Right ventricle myocardium inferior (tissue), 1 donor: ENCODE measurements at places on chromosomes 16 and 17. TPM values are rescaled to one million over a fixed set of nuclear protein-coding genes. Genes with fewer than 3 reads are reported as not detected.

- DNase-seq: peak; percentile 78
Observed at GRCh38 chr16:15857724-15858560, 1.1 kb upstream of the MYH11 start.

DNA sequence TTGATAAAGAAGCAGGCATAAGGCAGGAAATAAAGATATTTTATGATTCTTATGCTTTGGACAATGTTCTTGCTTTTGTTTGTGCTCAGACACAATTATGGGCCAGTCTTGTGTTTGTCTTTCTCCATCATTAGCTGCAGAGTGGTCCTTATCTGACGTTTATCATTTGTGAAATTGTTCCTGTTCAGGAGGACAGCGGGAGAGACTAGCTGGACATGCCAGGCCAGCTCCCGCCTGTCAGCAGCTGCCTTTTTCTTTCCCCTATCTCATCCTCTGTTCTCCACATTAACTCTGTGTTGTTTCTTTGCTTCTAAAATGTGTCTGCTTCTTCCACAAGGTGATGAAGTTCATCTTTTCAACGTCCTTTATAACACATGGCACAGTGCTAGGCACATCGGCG is 333.5 kb downstream of the NPIPA8 start:
- no peak for DNase-seq

- DNase-seq: no peak
Observed at GRCh38 chr17:50361561-50362480, 11.2 kb downstream of the MRPL27 start.

The KRT24 gene
- total RNA-seq: not detected

The P2RX1 gene
- 0.16 TPM for total RNA-seq

- peak; percentile 79 for DNase-seq
Observed at GRCh38 chr17:29140631-29141513, 39.3 kb downstream of the MYO18A start.

- no peak for DNase-seq
Observed at GRCh38 chr16:57172721-57173290, 13.0 kb downstream of the PSME3IP1 start.

The DNAI2 gene
- not detected for total RNA-seq

DNA sequence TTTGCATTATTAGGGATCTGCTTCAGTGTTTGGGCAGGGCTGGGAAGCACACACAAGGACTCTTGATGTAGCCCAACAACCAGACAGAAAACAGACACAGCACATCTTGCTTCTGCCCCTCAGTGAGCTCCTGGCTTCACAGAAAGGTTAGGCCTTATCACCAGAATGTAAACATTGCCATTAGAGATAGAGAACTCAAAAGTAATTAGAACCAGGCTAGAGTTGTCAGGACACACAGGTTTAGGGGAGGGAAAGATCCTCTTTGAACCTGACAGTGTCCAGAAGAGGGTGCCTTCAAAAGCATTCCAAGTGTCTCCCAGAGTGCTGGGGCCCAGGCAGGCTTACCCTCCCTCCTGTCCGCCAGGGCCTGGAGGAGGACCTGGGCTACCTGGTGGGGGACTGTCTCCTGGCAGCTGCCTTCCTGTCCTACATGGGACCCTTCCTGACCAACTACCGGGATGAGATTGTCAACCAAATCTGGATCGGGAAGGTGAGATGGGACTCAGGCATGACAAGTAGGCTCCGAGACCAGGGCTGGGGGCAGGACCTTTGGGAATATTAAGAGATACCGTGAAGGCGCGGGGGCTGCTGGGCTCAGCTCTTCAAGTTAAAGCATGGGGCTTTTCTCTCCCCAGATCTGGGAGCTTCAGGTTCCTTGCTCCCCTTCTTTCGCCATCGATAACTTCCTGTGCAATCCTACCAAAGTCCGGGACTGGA is 16.9 kb upstream of the KDM6B start:
- DNase-seq: no peak

- no peak for DNase-seq
Observed at GRCh38 chr16:19583665-19584300, 28.3 kb downstream of the VPS35L start.

DNA sequence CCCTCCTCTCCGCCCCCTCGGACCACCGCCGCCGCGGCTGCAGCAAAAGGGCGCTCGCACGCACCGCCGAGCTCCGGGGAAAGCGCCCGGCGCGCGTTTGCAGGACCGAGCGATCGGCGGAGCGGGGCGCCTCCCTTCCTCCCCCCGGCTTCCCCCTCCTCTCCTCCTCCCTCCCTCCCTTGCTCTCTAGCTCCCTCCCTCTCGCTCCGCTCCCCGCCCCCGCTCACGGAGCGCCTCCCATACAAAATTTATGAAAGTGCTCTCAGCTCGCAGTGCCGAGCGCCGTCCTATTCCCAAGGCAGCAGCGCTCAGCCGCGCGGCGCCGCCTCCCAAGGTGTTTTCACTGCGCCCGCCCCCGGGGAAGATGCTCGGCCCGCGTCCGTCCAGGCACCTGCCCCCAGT is at the start of gene RTN4RL1:
Gene RTN4RL1 (minus strand): TSS at position 115 of the 402 bp plus-strand sequence. CDS start 469 bp downstream, outside the sequence.
- peak; percentile 87 for DNase-seq

The AURKB gene
- total RNA-seq: 1.2 TPM

GRCh38 chr17:9883451-9883850 is 21.6 kb downstream of the RCVRN start:
- DNase-seq: no peak

DNA sequence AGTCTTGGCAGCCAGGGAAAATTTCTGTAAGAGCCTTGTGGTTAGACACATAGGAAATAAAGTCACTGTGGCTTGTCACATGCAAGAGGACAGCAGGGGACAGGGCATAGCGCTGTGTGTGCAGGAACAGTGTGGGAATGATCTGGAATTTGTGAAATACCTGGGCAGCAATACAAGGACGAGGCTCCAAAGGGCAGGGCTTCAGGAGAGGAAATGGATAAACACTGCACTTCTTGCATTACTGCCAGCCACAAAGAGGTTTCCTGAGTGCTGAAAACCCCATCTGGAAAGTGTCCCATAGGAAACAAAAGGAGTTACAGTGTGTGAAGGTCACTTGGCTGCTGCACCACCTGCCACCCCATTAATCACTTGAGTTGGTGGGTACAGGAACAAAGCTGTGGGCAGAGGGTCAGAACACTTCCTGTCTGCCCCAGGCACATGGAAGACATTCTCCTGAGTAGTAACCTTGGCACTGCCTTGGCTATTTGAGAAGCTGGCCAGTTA is 12.1 kb upstream of the HP start:
- DNase-seq: no peak

- DNase-seq: no peak
Observed at GRCh38 chr17:17659340-17659739, 21.9 kb upstream of the RAI1 start.

GRCh38 chr17:53470626-53471025 is 352.1 kb upstream of the KIF2B start:
- DNase-seq: no peak

- no peak for DNase-seq
Observed at GRCh38 chr17:29674281-29674680, 51.6 kb upstream of the CORO6 start.

GRCh38 chr16:1800701-1801100 is 7.2 kb upstream of the IGFALS start:
- DNase-seq: no peak

GRCh38 chr17:35192708-35193107 is 1.5 kb downstream of the SLC35G3 start:
- DNase-seq: no peak

DNA sequence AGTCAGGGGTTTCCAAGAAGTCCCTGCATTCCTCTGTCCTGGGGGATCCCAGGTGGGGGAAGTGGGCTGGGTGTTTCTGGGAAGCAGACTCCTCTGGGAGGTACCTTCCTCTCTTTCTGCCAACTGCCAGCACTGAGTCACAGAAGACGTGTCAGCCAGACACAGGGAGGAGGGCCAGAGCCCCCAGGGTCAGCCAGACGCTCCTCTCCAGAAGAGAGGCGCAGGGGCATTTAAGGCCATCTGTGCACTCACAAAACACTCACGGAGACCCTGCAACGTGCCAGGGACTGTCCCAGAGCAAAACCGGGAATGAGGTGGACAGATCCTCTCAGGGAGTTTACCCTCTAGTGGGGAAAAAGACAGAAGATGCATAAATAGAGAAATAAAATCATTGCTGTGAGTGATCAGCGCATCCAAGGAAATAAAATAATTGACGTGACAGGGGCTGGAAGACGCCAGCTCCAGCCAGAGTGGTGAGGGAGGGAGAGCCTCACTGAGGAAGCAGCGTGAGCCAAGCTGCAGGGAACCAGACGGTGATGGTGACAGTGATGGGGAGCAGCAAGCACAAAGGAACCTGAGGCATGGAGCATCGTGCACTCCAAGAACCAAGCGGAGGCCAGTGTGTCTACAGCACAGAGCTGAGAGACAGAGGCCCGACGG is 105.4 kb downstream of the ZNF423 start:
- no peak for DNase-seq

DNA sequence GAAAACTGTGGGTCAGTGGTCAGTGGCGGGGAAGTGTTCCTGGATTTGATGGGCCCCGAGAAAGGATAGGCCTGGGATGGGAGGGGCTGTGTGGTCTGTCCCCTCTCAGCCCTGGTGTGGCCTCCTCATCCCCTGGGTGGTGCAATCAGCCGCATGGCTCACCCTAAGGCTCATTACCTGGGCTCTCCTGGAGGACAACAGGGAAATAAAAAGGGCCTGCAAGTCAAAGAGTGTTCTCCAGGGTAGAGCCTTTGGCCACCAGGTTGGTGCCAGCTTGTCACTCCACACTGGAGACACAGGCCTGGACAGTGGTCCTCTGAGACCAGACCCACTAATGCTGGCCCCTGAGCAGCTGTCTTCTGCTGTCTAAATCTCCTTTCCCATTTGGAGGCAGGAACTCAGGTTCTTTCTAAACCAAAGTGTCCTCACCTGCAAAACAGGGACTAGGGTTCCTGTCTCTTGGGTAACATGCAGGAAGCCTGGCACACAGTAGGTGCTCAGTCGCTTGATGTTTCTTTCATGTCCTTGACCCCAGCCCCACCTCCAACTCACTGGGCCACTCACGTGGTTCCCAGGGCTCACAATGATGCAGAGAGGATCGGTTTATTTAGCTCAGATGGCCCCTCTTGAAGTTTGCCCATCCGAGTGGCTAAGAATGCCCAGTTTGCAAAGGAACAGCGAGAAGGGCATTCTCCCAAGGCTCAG is 2.4 kb downstream of the NDRG4 start:
- DNase-seq: no peak

GRCh38 chr16:87458424-87458915 is 34.4 kb downstream of the ZCCHC14 start:
- no peak for DNase-seq

The SSTR5 gene
- 14.7 TPM for total RNA-seq

DNA sequence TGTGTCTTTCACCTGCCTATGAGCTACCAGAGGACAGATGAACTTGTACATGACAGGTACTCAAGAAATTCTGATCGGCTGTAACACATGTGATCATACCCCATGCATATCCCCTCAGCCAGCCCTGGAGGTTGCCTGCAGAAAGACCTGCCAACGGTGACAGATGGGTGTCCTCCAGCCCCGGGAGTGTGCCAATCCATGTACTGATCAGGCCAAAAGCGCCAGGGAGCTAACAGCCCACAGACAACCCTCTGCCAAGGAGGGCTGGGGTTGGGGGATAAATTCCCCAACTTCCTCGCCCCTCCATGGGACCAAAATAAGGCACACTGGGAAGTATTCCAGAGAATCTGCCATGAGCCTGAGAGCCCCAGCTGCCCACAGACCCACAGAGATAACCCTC is 189.4 kb downstream of the CCT6B start:
- DNase-seq: no peak

- DNase-seq: peak; percentile 91
Observed at GRCh38 chr16:57299719-57300386, 15.4 kb upstream of the PLLP start.

DNA sequence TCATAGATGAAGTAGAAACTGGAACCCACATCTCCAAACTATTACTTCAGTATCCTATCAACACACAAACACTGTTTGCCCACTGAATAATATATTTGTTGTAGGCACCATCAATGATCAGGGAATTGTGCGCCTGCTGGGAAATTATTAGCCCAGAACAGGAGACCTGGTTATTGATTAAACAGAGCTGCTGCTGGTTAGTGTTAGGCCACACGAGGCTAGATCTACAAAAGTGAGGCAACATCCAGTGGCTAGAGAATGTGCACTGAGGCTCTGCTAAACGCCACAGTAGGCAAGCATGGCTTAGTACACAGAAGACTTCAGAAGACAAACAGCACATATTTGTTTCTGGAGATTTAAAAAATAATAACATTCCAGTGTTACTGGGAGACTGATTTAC is 11.0 kb downstream of the ABHD15 start:
- DNase-seq: no peak

DNA sequence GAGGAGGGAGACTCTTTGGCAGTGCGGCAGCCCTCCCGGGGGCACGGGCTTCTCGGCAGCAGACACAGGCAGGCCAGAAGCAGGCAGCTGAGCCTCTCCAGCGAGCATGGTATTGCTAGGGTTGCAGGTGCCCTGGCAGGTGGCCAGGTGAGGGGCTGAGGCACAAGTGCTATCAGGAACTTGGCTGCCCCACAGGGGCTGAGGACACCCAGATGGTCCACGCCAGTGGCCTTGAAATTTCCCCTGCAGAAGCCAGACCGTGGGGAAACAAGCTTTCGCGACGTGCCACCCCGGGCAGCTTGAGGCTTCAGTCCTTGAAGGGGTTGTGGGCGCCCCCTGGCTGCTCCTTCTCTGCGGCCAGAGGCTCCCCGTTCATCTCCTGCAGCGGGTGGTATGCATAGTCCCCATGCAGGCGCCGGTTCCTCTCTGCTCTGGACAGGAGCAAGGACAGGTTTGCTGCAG is 8.5 kb downstream of the NAGPA start:
- DNase-seq: no peak

The HYDIN gene
- 0.51 TPM for total RNA-seq

- no peak for DNase-seq
Observed at GRCh38 chr17:9360677-9361081, 214.9 kb downstream of the STX8 start.

DNA sequence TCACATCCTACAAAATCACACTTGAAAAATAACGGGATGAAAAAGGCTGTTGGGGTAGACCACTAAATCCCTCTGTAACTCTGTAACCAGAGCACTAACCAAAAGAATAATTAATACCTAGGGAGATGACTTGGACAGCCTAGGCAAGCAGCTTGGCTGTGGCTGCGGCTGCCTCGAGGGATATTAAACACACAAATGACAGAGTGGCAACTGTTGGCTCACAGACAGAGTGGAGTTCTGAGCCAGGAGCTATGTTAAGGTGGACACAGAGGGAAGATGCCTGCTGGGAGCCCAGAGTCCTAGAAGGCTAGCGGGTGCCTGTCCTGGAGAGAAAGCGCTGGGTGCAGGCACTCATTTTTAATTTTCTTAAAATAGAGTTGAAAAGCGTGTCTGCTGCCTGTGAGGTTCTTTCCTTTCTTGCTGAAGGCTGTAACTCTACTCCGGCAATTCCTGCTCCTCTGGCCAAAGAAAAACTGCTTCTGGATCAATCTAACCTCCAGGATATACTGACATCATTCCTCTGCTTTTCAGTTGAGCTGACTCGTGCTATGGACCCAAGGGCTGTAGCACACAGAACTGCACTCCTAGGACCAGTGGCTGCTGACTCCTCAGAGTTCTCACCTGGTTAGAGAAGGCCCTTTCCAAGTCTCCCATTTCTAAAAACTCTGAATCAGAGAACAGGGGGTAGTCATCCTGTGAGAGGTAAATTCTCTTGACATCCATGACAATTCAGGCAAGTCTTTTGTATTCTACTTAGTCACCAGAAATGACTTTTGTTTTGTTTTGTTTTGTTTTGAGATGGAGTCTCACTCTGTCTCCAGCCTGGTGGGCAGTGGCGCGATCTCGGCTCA is 147.9 kb downstream of the STX8 start:
- no peak for DNase-seq
